ENCODE measurements at places on chromosomes 11 and 22.

GRCh38 chr11:112297248-112297866 is 36.7 kb upstream of the PLET1 start:
- peak; percentile 15 for DNase-seq

DNA sequence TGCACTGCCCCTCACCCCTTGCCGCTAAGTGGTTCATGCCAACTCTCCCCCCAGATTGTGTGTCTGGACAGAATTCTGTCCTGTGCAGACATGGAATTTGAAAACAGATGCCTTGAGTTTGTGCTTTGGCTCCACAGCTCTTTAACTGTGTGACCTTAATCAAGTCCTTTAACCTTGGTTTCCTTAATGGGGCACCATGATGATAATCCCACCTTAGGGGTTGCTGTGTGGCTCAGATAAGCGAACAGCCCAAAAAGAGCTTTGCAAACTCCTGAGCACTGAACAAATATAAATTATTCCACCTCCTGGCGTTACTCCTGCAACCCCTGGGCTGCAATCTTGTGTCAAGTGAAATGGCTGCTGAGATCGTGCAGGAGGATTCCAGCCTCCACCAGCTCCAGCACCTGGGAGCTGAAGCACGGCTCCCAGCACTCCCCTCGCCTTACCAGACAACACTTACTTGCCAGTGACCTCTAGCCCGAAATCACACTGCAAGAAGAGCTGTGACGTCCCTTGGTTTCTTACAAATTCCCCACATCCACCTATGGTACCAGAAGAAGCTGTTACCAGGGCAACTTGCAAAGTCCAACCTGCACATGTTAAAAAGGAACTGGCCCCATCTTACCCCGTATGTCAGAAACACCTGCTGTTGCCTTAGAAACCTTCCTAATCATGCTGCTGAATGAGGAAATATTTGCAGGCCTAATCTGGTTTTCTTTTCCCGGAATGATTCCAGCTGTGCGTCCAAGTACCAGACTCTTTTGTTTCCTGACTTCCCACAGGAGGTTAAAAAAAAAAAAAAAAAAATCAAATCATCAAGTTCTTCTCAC is 13.2 kb downstream of the VPS37C start:
- no peak for DNase-seq

DNA sequence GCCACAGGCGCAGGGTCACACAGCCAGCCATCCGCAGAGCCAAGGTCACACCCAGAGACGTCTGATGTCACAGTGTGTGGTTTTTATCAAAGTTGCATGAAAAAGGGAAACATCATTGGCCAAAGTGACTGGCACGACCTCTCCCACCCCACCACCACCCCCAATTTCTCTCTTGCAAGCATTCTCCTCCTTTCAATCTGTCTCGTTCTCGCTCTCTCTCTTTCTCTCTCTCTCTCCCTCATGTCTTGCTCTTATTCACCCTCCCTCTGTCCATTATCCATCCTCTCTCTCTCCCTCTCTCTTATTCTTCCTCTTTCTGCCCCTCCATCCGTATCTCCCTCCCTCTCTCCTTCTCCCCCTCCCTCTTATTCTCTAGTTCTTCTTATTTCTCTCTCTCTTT is 40.6 kb downstream of the MN1 start:
- DNase-seq, result no peak

DNA sequence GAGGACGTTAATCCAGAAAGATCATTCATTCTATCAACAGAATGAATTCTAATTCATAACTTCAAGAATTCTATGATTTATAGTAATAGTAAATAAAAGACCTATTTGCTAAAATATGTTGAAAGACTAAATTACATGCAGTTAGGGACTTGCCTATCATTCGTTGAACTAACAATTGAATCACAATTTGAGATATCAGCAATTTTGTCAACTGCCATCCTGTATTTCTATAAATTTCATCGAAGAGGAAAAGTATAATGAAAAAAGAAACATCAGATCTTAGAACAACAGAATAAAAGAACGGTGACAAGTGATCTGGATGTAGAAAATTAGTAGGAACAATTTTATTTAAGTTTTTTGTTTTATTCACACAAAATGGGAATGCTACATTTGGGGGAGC is 4.4 kb upstream of the TTC17 start:
- no peak for DNase-seq

DNA sequence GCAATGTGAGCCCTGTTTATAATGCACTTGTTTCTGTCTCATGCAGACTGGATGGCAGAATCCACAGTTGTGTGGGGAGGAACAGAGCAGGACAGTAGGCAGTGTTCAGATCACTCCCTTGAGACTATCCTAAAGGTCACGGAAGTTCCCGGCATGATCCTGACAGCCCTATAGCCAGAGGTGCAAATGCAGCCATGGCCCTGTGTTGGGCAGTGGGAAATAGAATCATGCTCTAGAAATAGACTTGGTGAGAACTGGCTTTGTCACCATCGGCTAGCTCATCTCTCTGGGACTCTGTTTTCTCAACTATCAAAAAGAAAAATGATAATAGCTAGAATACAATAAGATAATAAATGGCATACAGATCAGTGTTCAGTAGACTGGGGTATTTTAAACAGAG is 123.2 kb downstream of the FEZ1 start:
- no peak for DNase-seq

GRCh38 chr22:48049116-48049515 is 1286.7 kb downstream of the TBC1D22A start:
- no peak for DNase-seq

DNA sequence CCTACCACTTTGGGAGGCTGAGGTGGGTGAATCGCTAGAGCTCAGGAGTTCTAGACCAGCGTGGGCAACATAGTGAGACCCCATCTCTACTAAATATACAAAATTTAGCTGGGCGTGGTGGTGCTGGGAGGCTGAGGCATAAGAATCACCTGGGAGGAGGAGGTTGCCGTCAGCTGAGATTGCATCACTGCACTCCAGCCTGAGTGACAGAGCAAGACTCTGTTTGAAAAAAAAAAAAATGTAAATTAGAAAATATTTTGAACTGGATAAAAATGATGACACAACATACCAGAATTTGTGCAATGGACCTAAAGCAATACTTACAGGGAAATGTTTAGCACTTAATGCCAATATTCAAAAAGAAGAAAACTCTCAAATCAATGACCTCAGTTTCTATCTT is 46.4 kb downstream of the ATG16L2 start:
- DNase-seq, result no peak

DNA sequence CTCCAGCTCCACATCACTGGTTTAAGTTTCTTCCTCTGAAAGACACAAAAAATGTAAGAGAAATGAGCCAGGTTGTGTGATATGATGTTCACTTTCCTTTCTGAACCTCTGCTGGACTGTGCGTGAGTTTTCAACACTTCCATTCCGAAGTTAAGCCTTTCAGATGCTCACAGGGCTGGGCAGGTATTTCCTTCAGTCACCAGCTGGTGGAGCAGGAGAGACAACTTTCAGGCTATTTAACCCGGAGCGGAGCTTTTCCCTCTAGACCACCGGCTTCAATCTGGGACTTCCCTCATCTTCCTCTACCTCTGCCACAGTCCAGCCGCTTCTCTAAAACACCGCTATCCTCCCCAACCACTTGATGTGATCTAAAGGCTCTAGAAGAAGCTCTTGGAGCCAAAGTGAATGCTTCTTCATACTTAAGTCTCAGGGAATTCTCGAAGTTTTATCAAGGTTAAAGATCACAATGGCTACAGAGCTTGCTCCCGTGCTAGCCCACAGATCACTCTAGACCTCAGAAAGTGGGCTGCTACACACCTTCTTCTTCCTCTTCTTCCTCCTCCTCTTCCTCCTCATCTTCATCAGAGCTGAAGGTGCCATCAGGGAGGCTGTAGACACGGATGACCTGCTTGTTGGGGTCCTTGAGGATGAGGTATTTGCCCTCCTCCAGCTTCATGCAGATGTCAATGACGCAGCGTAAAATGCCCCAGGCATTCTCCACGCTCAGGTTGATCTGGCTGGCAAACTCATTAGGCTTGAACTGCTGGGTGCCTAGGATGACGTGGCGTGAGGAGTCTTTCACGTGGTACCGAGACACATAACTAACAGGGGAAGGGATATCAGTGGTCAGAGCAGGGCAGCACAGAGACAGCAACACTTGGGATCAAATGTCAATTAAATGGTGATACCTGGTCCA is 4.4 kb upstream of the FOXRED2 start:
- DNase-seq, result peak; percentile 24

GRCh38 chr22:42184852-42185251 is 54.2 kb upstream of the CYP2D6 start:
- DNase-seq, result no peak

DNA sequence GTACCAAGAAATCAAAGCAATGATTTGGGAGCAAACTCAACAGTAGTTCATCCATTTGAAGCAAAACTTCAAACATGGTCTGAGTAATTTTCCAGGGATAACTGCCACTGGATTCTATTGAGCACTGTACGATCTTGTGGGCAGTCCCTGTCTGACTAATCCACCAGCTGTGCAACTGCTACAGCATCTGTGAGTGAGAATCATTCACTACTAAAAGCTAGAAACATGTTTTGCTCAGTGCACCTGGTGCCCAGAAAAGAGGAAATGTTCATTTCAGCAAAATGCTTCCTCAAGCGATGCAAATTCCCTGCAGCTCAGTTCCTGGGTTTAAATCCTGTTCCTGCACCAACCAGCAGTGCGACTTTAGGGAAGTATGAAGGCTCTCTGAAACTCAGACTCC is 1077.9 kb downstream of the DLG2 start:
- DNase-seq, result no peak

GRCh38 chr22:37160027-37160426 is 10.3 kb upstream of the IL2RB start:
- DNase-seq, result no peak

- no peak for DNase-seq
Measured at GRCh38 chr11:10418950-10419310, 36.1 kb upstream of the AMPD3 start.

- no peak for DNase-seq
Measured at GRCh38 chr11:30045921-30046577, 29.2 kb upstream of the KCNA4 start.

DNA sequence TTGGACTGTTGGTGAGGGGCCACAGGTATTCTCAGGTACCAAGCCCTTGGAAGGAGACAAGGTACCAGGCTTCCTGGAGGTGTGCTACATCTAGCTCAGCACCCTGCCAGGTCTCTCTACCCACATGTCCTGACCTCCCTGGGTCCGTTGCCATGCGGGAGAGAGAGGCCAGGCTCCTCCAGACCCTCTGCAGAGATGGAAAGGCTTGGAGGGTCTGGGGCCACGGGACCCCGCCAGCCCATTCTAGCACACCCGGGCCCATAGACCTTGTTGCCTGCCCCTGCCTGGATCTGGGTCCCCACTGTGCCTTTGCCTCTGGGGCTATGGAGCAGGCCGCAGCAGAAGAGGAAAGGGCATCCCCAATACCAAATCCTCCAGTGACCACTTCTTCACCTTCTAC is 2.2 kb upstream of the APOC3 start:
- DNase-seq, result no peak

DNA sequence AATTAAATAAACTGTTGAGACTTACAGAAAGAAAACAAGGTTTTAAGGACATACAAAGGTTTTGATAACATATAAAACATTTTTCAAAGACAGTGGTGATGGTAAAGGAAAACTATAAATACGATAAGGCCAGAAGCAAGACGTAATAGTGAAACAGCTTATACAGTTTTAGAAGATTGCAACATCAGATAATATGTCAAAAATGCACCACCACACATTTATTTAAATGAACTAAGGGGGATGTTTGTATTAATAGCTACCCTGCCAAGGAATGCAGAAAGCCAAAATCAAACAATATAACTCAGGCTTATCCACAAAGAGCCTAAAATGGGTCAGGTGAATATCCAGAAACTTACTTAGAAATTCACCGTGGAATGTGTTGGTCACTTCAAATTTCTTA is 981.6 kb upstream of the FAT3 start:
- DNase-seq, result no peak

GRCh38 chr22:35539910-35540594 is 579 bp upstream of the RASD2 start:
- peak; percentile 62 for DNase-seq

GRCh38 chr22:36386900-36387708 is 663 bp downstream of the MYH9 start:
- no peak for DNase-seq

DNA sequence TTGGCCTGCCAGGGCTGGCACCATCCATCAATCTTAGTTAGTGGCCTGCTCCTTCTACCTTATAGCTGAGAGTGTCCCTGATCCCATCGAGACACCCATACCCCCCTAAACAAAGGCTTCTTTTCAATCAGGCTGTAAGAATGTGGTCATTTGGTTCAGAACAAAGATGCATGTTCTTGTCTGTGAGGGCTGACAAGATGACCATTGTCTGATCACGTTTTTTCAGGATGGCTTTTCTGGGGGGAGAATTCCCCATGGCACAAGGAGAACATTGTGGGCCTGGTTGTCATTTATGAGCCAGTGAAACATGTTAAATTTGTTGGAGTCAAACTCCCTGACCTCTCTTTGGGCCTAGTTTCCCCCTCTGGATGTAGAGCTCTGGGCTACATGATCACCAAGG is 160.4 kb downstream of the INSC start:
- DNase-seq, result no peak

Measured in activated T-cell treated with anti-CD3 and anti-CD28 coated beads, Interleukin-2, amount 50 U/mL, for 4 hours (primary cell).